ENCODE measurements at places on chromosomes 3 and 15.
A peak's percentile ranks its signal among the peaks of the same experiment; 100 is the strongest.

- no peak for DNase-seq
These were observed 344.6 kb upstream of the UBE2E2 start for GRCh38 chr3:22858486-22858885.

DNA sequence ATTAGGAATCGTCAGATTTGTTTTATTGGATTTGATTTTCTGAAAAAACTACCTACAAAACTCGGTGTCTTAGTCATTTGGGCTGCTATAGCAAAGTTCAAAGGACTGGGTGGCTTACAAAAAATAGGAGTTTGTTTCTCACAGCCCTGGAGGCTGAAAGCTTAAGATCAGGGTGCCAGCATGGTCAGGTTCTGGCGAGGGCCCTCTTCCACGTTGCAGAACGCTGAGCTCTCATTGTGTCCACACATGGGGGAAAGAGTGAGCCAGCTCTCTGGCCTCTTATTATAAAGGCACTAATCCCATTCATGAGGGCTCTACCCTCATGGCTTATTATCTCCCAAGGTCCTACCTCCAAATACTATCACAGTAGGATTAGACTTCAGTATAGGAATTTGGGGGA is 40.6 kb upstream of the MRPS22 start:
- no peak for DNase-seq

- DNase-seq: no peak
These were observed 631 bp downstream of the NKTR start for GRCh38 chr3:42600958-42601675.

- no peak for DNase-seq
These were observed 409.4 kb upstream of the PPP2R3A start for GRCh38 chr3:135556174-135556573.

GRCh38 chr3:128448491-128448890 is 18.2 kb downstream of the DNAJB8 start:
- no peak for DNase-seq

DNA sequence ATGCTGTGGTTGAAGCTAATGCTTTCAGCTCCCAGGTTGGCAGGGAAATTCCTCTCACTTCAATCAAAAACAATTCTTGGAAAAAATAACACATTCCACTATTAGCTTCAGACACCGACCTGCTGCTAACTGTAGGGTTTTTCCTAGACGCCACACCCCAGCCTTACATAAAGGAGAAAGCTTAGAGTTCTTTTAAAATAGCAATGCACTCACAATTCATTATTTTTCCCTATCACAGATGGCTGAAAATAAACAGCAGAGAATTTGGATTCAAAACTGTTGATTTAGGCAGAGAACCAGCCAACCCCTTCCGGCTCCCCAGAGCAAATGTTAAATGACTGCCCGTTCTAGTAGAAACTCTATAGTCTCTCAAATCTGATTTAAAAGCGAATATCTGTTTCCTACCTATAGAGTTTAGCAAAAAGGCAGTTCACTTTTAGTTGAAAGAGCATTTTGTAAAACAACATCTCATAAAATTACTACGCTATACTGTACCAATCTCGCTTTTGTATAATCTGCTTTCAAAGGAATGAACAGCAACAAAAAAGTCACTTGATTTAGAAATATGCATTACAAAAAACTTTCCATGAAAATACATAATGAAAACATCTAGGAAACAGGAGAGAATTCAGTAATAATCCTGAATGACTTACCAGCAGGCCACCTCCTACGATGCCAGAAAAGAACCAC is 586 bp downstream of the TM4SF1 start:
- no peak for DNase-seq

GRCh38 chr15:93418566-93418965 is 329.6 kb upstream of the RGMA start:
- no peak for DNase-seq

DNA sequence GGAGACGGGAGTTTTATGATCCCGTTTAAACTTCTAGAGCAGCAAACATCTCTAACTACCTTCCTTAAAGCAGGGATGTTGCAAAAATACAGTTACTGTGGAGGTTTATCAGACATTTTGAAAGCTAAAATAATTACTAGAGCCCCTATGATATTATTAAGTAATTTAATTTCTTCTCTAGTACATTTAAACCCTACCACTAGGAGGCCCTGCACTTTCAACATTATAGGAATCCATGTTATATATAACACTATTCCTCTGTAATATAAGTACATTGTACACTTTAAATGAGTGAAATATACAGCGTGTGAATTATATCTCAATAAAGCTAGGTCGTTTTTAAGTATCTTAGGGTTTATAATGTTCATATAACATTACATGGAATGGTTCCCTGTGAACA is 11.5 kb downstream of the SETMAR start:
- no peak for DNase-seq

- no peak for DNase-seq
These were observed 23.4 kb downstream of the PXK start for GRCh38 chr3:58356054-58356453.

GRCh38 chr3:86991840-86992435 is 989 bp upstream of the VGLL3 start:
- DNase-seq: no peak

- peak; percentile 5 for DNase-seq
These were observed 340.9 kb upstream of the TPRG1 start for GRCh38 chr3:188830893-188831292.

DNA sequence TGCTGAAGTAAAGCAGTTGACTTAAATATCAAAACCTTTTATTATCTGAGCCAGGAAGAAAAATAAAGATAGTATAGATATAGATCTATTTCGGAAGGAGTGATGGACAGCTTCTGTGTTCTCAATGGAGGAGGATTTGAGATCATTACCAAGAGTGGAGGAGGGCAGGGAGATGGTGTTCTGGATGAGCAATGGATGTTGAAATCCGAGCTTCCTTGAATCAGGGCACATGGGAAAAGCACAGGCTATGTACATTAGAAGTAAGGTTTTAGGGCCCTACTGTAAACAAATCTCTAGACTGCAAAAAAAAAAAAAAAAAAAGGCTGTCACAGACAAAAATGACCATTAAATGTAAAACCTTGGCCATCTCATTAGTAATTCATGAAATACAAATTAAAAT is 43.2 kb downstream of the GTPBP8 start:
- no peak for DNase-seq

DNA sequence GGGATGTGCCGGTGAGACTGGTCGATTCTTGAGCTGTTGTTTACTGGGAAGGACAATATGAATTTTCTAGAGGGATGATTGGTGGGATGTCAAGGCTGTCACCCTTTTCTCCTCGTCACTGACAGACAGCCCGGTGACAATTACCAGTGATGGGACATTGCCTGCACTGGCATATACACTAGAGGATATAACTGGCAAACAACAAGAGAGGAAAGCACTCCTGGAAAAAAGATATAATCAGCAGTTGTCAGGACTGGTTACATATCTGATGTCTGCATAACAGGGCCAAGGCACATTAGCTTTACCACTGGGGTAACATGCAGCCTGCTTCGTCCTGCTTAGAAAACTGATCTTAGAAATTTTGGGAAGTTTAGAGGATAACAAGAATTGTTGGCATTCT is 131.1 kb downstream of the ROBO2 start:
- DNase-seq: no peak

- DNase-seq: peak; percentile 18
These were observed at the start of gene TTLL3 for GRCh38 chr3:9809615-9810432. Gene TTLL3, plus strand, starts transcription at chr3:9810262. Its CDS starts 400 bp downstream, at chr3:9810662.

DNA sequence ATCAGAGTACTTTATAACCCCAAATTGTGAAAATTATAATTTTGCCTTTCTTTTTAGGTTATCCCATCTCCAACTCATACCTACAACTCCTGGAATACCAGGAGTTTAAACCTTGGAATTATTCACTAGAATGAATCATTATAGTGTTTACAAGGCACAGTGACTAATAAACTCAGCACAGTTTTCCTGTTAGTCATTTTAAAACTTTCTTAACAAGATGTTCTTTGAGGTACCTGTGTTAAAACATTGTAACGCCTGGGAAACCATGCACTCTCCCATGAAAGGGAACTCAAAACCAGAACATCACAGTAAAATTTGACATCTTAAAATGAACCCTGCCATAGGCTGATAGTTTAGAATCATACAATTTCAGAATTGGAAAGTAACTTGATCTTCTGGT is 132.4 kb upstream of the OSTN start:
- no peak for DNase-seq

DNA sequence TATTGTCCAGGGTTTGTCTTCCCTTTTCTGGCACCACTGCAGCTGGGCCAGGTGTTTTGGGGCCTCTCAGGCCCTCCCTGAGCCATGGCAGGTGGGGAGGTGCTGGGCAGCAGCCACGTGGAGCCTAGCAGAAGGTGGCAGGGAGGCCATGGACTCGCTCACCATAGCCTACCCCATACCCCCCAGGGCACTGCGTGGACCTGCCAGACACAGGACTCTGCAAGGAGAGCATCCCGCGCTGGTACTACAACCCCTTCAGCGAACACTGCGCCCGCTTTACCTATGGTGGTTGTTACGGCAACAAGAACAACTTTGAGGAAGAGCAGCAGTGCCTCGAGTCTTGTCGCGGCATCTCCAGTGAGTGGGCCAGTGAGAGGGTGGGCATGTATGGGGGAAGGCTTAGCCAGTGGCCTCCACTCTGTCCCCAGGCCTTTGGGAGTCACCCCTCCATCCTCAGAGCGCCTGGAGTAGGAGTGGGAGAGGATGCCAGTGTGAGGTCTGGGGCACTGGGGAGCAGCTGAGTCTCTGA is 11.9 kb downstream of the SPINT1 start:
- DNase-seq: no peak

Measured in NCI-H1694 (cell line).